ENCODE measurements at places on chromosomes 1 and 21. TPM values are rescaled to one million over a fixed set of nuclear protein-coding genes. Genes with fewer than 3 reads are reported as not detected.

CLIC4 gene
- total RNA-seq: 158 TPM

NEK7 gene
- 42.0 TPM for total RNA-seq

KIF14 gene
- 0.45 TPM for total RNA-seq

KRTCAP2 gene
- 133 TPM for total RNA-seq

DNA sequence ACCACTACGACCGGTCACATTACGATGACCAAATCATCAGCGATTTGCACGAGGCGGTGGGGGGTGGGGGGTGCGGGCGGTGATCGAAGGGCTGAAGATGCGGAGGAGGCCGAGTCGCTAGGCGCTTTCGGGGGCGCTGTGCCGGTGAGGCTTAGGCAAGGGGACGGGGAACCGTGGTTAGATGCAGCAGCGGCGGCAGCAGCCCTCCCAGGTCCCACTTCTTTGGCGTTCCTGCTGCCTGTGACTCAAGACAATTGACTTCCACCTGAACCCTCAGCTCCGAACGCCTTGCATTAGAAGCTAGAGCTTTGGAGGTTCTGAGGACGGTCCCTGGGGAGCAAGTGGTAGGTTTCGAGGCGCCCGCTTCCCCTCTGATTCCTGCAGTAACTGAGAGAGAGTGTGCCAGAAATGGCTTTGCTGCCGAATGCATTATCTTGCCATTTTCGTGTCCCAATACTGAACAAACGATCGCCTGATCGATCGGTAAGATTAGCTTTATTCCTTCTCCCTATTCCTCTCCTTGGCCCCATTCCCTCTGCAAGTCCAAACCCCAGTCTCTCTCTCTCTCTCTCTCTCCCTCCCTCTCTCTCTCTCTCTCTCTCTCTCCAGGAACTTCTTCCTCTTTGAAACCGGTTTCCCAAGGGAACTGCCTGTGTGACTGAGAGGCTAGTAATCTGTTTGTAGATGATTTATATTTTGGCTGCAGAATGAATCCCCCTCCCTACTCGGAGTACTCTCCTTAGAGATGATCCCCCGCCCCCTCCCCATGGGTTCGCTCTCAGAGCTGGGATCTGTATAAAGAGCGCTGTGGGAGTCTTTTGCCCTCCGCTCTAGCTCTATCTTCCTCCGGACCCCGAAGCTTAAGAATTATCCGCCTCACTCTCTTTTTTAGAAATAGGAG lies 735 bp upstream of the BRINP3 start:
- peaks cover 4% of the 10 kb centered on the region for H3K4me1 ChIP-seq
- H3K36me3 ChIP-seq: no peaks in the 10 kb centered on the region
- H3K27ac ChIP-seq: no peak overlapping the region
- H3K27me3 ChIP-seq: peaks cover 51% of the 10 kb centered on the region
- peak overlapping the region; percentile 26 for H3K4me3 ChIP-seq

GRCh38 chr1:48469616-48470480 lies 2.2 kb downstream of the SPATA6 start:
- H3K4me3 ChIP-seq: peak overlapping the region; percentile 83
- H3K27ac ChIP-seq: peak overlapping the region; percentile 92
- H3K4me1 ChIP-seq: peaks cover 41% of the 10 kb centered on the region
- DNase-seq: peak; percentile 86
- H3K36me3 ChIP-seq: no peaks in the 10 kb centered on the region

DNA sequence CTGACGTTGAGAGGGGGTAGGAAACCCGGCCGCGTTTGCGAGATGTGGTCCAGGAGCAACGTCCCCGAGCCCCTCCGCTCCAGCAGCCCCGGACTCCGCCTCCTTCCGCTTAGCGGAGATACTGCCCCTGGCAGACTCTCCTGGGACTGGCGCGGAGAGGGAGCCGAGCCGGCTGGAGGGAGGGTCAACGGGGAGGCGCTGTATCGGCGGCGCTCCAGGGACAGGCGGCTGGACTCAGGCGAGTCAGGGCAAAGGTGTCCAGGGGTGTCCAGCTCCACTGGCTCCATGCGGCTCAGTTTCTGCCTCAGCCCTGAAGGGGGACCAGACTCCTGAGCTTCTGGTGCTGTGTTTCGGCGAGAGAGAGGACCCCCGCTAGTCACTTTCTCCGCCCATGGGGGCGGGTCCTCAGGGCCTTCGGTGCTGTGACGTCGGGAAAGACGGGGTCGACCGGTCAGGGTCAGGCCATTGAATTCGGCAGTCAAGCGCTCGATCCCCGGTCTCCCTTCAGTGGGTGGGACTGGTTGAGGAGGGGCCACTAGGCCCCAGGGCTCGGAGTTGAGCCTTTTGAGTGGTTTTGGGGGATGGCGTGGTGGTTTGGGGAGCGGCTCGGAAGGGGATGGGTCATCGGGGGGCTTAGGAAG lies 2.8 kb upstream of the LIX1L start:
- peaks cover 85% of the 10 kb centered on the region for H3K4me1 ChIP-seq
- H3K27ac ChIP-seq: peak overlapping the region; percentile 99
- H3K36me3 ChIP-seq: no peaks in the 10 kb centered on the region
- H3K4me3 ChIP-seq: peak overlapping the region; percentile 60

- no peak overlapping the region for H3K27ac ChIP-seq
- DNase-seq: no peak
- no peaks in the 10 kb centered on the region for H3K27me3 ChIP-seq
- H3K4me3 ChIP-seq: no peak overlapping the region
Observed at GRCh38 chr1:205371871-205372660, 15.3 kb upstream of the KLHDC8A start.

- H3K4me3 ChIP-seq: no peak overlapping the region
- no peaks in the 10 kb centered on the region for H3K4me1 ChIP-seq
- no peak for DNase-seq
- no peak overlapping the region for H3K27ac ChIP-seq
- no peaks in the 10 kb centered on the region for H3K27me3 ChIP-seq
Observed at GRCh38 chr1:152811050-152811449, 721 bp upstream of the LCE1B start.

DNA sequence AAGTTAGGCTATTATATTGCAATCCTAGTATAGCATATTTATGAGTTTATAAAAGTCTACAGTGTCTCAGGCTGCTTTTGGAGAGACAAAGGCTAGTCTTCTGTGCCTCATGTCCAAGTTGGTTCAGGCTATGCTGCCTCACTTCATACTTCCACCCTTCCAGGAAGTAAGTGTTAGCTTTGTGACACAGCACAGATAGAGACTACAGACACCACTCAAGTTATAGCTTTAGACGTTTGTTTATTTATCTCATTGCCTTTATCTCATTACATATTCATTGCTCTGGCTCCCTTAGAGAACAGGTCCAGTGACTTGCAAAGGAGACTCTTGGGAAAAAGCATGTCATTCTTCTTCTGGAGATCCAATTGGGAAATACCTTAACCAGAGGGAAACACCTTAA lies 22.6 kb upstream of the GBP4 start:
- no peak overlapping the region for H3K4me3 ChIP-seq
- no peaks in the 10 kb centered on the region for H3K36me3 ChIP-seq
- H3K4me1 ChIP-seq: no peaks in the 10 kb centered on the region

GRCh38 chr1:117061986-117062415 lies 1.9 kb downstream of the TTF2 start:
- H3K4me1 ChIP-seq: peaks cover 12% of the 10 kb centered on the region
- no peaks in the 10 kb centered on the region for H3K27me3 ChIP-seq
- H3K36me3 ChIP-seq: no peaks in the 10 kb centered on the region

- H3K4me1 ChIP-seq: peaks cover 36% of the 10 kb centered on the region
- H3K27ac ChIP-seq: peak within 1 kb of the TSS; percentile 88
- DNase-seq: peak; percentile 64
- no peaks in the 10 kb centered on the region for H3K27me3 ChIP-seq
- no peaks in the 10 kb centered on the region for H3K36me3 ChIP-seq
Observed at GRCh38 chr1:20485527-20486456, at the start of gene CAMK2N1. CAMK2N1 (minus strand) TSS chr1:20486210; CDS start chr1:20485379, 831 bp downstream.

DNA sequence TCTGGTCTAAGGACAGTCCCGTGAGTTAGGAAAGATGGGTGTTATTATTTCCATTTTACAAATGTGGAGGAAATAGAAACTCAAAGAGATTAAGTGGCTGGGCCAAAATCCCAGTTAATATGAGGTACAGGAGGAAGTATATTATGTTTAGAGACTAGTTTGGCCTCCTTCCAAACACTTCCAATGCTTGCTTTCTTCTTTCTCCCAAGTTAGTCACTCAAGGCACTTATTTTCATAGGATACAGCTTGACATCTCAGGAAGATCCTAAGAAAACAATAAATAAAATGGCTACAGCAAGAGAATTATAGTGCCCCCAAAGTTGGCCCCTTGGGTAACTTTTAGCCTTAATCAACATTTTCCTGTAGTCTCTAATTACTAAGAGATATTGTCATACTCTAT lies 47.5 kb upstream of the IPO9 start:
- no peaks in the 10 kb centered on the region for H3K27me3 ChIP-seq
- peak overlapping the region; percentile 21 for H3K27ac ChIP-seq
- peaks cover 55% of the 10 kb centered on the region for H3K36me3 ChIP-seq
- H3K4me1 ChIP-seq: peaks cover 4% of the 10 kb centered on the region
- DNase-seq: peak; percentile 45
- H3K4me3 ChIP-seq: no peak overlapping the region

DNA sequence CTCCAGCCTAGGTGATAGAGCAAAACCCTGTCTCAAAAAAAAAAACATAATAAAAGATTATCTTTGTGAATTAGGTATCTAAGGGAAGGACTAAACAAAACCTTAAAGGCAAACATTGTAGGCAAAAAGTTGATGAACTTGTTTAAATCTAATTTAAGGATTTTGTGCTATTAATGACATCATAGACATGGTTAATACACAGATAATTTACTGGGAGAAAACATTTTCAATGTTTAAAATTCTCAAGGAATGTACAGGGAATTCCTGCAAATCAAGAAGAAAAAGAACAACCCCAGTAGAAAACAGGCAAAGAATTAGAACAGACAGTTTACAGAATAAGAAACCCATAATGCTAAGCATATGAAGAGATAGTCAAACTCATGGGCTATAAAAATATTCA lies 47.6 kb downstream of the ST3GAL3 start:
- no peaks in the 10 kb centered on the region for H3K27me3 ChIP-seq
- H3K4me1 ChIP-seq: peaks cover 7% of the 10 kb centered on the region
- H3K36me3 ChIP-seq: no peaks in the 10 kb centered on the region
- DNase-seq: no peak
- no peak overlapping the region for H3K4me3 ChIP-seq

GRCh38 chr1:200959411-200959921 lies 64.0 kb downstream of the KIF21B start:
- H3K27ac ChIP-seq: no peak overlapping the region
- no peaks in the 10 kb centered on the region for H3K4me1 ChIP-seq
- no peaks in the 10 kb centered on the region for H3K36me3 ChIP-seq

GRCh38 chr1:54464477-54465146 lies 58.4 kb upstream of the SSBP3 start:
- H3K27ac ChIP-seq: no peak overlapping the region
- H3K4me3 ChIP-seq: no peak overlapping the region
- peaks cover 3% of the 10 kb centered on the region for H3K27me3 ChIP-seq
- H3K36me3 ChIP-seq: no peaks in the 10 kb centered on the region
- H3K4me1 ChIP-seq: peaks cover 23% of the 10 kb centered on the region

- peaks cover 18% of the 10 kb centered on the region for H3K4me1 ChIP-seq
- peaks cover 18% of the 10 kb centered on the region for H3K36me3 ChIP-seq
- no peaks in the 10 kb centered on the region for H3K27me3 ChIP-seq
- no peak for DNase-seq
Observed at GRCh38 chr1:222736972-222737371, at the start of gene FAM177B. FAM177B (plus strand) TSS chr1:222737202; CDS start chr1:222746546, 9,344 bp downstream.

DNA sequence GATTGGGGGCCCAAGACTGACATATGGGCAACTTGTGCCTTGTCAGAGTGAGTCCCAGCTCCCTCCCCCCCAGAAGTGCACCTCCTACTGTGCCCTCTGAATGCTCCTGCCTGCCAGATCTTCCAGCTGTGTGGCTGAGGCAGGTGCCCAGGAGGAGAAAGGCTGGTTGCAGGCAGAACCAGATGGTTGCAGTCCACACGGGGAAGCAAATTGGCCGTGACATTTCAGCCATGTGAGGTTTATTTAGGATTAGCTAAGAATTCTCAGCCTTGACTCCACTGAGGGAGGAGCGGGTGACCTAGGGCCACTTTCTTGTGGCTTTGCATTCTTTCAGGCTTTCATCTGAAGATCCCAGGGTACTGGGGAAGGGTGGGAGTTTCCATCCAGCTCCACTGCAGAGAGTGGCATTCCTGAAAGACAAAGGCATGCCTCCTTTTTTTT lies 33.8 kb downstream of the PEX14 start:
- H3K4me3 ChIP-seq: no peak overlapping the region
- peaks cover 19% of the 10 kb centered on the region for H3K4me1 ChIP-seq
- no peaks in the 10 kb centered on the region for H3K27me3 ChIP-seq
- H3K36me3 ChIP-seq: no peaks in the 10 kb centered on the region

GRCh38 chr1:66778266-66778665 lies 22.8 kb downstream of the INSL5 start:
- H3K27ac ChIP-seq: no peak overlapping the region
- no peak for DNase-seq
- no peak overlapping the region for H3K4me3 ChIP-seq
- H3K27me3 ChIP-seq: no peaks in the 10 kb centered on the region
